ENCODE measurements at places on chromosomes 13 and 19.
A peak's percentile ranks its signal among the peaks of the same experiment; 100 is the strongest.

DNA sequence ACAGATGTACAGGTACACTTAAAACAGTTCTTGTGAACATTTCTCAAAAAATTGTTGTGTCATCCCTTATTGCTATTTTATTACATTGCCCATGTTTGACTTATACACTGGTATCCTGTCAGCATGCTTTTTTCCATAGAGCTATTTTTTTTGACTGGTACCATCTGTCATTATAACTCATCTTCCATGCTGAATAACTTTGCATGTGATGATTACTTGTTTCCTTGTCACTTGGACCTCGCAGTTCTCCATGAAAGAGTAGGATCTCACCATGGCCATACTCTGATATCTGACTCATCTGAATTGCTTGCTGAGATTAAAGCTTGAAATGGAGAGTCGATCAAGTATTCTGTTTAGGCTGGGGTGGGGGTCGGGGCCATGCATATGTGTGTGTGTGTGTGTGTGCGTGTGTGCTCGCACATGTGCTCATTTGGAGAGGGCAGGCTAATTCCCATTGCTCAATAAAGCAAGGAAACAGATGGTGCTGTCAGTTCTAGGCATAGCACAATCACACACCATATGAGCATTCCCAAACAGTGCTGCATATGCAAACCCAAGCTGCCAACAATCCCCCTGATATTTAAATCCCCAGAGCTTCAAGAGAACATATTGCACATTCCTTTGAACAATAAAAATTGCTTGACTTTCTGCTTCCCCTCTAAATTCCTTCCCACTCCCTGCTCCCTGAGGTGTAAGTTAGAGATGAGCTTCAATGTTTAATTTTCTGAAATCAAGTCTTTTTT lies 62.9 kb downstream of the NHLRC3 start:
- DNase-seq, result peak; percentile 80

DNA sequence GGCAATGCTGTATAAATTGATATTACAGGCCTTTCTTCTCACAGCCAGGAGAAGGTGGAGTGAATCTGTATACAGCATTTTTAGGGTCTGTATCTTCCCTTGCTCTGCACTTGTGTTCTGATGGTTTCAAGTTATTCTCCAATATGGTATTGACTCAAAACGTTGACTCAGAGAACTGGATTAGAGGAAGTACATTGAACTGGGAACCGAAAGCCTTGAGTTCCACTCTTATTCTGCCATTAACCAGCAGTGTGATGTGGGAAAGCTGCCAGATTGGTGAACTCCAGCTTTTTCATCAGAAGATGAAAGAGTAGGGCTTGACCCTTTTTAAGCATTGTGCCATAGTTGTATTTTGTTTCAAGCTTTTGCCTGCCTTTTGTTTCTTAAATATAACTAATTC lies 167.7 kb downstream of the SPRY2 start:
- DNase-seq, result no peak

DNA sequence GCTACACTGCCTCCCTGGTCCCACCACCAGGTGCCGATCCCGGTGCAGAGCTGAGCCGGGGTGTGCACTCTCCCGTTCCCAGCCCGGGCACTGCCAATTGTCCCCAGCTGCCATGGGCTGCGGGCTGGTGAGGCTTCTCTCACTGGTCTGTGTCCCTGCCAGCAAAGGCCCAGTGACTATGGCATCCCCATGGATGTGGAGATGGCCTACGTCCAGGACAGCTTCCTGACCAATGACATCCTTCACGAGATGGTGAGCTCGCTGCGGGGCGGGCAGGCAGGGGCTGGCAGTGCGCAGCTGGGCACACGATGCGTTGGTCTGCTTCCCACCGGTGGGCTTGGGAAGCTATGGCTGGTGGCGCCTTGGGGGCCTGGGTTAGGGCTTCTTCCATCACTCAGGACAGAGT lies 14.6 kb downstream of the MPND start:
- no peak for DNase-seq

- DNase-seq, result no peak
Measured at GRCh38 chr13:68719815-68720214, 1387.8 kb upstream of the ATXN8OS start.

GRCh38 chr13:33259296-33259695 lies 26.3 kb downstream of the STARD13 start:
- DNase-seq, result no peak

DNA sequence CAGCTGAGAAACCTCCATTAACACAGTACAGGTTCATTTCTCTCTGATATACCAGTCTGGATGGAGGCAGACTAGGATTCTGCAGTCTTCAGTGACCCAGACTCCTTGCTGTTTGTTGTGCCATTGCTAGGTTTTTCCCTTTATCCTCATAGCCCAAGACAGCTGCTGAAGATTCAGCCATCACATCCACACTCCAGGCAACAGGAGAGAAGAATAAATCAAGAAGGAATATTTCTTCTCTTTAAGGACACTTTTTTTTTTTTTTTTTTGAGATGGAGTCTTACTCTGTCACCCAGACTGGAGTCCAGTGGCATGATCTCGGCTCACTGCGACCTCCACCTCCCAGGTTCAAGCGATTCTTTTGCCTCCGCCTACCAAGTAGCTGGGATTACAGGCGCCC lies 14.3 kb downstream of the CLPTM1 start:
- DNase-seq, result no peak

- DNase-seq, result no peak
Measured at GRCh38 chr13:113748101-113748861, 10.7 kb upstream of the TMEM255B start.

DNA sequence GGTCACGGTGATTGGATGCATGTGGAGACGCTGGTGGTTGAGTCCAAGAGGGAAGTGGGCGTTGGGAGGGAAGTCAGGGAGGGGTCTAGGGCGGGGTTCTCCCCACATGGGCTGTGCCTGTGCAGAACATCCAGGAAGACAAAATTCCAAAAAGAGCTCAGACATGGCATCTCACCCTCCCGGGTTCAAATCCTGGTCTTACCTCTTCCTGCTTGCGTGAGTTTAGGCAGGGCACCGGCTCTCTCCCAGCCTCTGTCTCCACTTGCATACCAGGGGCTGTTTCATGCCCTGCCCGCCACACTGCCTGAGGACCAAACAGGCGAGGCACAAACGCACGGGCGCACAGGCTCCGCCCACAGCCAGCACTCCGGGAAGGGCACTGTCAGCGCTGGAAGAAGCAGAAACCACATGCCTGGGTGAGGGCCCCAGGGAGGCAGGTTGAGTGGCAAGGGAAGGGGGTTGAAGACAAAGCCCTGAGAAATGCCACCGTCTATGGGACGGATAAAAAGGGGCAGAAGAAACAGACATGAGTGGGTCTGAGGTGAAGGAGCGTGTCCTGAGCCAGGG lies 123.6 kb upstream of the SOX1 start:
- no peak for DNase-seq

DNA sequence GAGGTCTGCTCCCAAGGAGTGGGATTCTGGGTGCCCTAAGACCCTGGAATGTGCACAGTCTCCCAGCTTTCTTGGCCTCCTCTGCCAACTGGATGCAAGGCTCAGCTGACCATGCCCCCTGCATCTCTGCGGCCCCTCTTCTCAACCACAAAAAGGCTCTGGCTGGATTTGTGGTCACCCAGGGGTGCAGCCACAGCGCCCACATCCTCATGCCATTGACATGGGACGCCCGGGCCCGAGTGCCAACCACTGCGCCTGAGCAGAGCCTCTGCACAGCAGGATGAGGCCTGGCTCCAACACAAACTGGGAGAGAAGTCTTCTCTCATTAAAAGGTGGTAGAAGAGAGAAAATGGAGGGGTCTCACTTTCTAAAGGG lies 103.5 kb downstream of the FOXO1 start:
- no peak for DNase-seq

- no peak for DNase-seq
Measured at GRCh38 chr13:76647550-76647949, 238.7 kb downstream of the KCTD12 start.

DNA sequence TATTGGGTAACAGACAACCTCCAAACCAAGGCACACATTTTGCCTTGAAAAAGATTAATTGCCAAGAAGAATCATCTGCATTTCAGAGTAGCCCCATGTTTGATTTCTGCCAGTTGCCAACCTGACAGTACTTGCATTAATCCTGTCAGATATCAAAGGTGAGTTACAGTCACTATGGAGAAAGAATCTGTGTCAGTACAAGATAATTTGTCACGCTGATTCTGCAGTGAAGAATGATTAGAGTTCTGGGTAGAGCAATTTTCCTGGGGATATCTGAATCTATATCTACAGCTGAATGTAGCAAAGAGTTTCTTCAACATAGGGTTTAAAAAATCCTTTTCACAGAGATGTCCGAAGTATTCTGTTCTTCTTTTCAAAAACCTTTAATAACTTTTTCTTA lies 150.7 kb downstream of the AKAP11 start:
- no peak for DNase-seq

GRCh38 chr13:99639126-99639525 lies 137.9 kb downstream of the TM9SF2 start:
- no peak for DNase-seq

GRCh38 chr13:69094485-69094884 lies 1013.1 kb upstream of the ATXN8OS start:
- no peak for DNase-seq

Data from NCI-H524 treated with DMSO at 0.1 percent for 48 hours (cell line).